ENCODE measurements at places on chromosomes 13 and 19.

DNA sequence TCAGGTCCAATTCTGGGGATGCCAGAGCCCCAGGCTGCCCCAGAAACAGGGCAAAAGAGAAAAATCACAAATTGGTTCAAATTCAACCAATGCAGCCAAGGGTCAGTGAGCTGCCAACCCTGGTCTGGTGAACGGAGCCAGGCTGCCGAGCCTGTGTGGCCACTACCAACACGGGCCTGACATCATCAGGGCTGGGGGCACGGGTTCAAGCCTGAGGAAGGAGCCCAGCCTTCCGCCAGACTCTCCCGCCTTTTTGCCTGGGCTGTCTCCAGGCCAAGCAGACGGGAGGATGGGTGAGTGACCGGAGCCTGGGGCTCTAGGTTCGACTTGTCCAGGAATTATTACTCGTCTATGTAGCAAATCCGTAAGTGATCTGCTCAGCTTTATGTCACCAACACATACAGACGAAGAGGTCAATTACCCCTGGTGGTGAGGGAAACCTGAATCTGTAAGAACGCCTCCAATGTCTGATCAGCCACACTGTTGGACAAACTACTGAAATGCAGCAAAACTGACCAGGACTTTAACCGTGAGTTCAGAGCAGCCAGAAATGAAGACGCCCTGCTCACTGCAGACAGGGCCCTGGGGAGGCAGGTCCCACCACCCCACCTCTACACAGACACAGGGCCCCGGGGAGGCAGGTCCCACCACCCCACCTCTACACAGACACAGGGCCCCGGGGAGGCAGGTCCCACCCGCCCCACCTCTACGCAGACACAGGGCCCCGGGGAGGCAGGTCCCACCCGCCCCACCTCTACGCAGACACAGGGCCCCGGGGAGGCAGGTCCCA, 31.8 kb downstream of the RAB20 start:
- no peak for DNase-seq

DNA sequence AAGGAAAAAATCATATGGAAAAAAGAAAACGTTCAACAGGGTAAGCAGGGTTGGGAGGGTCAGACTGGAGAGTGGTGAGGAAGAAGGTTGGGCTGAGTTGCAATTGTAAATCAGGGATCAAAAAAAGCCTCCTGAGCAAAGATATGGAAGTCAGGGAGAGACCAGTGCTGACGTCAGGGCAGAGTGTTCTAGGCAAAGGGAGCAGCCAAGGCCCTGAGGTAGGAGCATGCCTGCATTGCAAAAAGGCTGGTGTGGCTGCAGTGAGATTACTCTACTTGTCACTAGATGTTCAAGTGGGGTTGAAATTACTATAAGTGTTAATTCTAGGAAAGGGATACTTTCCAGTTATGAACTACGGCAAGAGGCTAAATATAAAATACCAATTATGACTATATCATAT, 562.0 kb downstream of the MYO16 start:
- no peak for DNase-seq

GRCh38 chr13:101830035-101830434, 377.6 kb downstream of the ITGBL1 start:
- no peak for DNase-seq

- no peak for DNase-seq
Observed at GRCh38 chr19:45674946-45675345, 6.9 kb downstream of the GIPR start.

GRCh38 chr19:48928164-48929025, 5.1 kb upstream of the DHDH start:
- no peak for DNase-seq

DNA sequence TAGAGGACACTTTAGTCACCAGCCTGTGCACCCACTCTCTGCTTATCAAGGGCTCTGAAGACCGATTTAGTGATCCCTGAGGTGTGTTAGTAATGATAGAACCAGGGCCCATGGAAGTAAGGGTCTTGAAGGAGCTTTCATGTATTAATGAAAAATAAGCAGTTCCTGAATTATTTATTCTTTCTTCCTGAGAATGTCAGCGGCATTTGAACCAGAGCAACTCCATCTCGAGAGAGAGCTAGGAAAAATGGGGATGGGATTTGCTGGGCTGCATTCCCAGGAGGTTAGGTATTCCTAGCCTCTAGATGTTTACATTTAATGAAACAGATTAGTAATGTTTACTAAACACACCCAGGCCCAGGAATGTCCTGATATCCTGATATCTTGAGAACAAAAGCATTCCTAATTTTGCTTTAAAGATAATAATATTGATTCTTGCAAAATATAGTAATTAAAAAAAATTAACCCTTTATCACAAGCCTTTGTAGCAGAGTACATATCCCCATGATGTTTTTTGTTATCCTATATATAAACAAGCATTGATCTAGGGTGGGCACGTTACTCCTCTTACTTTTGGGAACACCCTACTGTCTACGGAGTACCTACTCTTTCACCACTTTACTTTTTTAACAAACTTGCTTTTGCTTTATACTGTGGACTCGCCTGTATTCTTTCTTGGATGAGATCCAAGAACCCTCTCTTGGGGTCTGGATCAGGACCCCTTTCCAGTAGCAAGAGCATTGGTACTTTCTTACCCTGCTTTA, 63.1 kb downstream of the COG3 start:
- no peak for DNase-seq

DNA sequence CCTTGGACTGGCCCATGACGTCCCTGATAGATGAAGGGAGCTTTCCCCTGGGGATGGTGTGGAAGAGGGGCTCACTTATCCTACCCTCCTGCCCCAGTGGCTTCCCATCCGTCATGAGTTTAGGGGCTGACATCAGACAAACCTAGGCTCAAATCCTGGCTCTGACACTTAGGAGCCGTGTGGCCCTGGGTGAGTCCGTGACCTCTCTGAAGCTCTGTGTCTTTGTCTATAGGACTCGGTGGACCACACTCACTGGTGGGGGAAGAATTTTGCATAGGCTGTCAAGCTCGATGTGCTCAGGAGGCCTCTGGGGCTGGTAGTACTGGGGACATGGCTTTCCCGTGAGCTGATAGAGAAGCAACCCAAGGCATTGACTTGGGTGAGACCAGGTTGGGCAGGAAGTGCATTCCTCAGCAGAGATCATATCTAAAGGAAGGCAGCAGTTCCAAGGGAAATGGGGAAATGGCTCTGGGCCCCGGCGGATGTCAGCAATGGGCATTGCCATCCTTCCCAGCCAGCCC, 17.4 kb upstream of the AP1M2 start:
- peak; percentile 9 for DNase-seq

DNA sequence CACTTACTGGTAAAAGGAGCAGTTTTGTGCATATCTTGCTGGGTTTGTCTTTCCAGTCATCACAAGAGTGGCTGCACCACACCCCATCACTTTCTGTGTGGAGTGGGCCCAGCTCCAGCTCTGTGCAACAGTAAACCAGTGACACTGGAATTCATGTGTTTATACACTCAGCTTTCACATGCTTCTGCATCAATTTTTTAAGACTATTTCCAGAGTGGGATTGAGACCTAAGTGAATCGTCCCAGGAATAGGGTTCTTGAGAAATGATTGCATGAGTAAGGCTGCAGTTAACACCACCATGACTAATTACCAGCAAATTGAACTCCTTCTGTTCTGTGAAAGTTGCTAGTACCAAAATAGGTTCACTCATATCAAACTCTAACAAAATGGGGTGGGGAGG, 5.3 kb upstream of the CFAP97D2 start:
- no peak for DNase-seq

DNA sequence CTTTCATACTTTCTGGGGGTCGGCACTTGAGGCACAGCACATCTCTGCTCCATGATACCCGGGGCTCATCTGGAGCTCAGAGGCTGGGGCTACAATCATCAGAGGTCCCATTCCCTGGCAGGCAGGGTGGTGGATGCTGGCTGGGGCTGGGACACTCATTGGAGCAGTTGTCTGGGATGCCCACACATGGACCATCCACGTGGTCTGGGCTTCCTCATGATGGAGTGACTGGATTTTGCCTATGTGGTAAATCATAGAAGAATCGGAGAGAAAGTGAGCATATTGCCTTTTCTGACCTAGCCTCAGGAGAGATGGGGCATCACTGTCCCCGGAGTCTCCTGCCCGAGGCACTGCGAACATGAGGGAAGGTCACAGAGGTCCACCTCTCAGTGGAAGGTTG, 91.4 kb upstream of the IRS2 start:
- no peak for DNase-seq

DNA sequence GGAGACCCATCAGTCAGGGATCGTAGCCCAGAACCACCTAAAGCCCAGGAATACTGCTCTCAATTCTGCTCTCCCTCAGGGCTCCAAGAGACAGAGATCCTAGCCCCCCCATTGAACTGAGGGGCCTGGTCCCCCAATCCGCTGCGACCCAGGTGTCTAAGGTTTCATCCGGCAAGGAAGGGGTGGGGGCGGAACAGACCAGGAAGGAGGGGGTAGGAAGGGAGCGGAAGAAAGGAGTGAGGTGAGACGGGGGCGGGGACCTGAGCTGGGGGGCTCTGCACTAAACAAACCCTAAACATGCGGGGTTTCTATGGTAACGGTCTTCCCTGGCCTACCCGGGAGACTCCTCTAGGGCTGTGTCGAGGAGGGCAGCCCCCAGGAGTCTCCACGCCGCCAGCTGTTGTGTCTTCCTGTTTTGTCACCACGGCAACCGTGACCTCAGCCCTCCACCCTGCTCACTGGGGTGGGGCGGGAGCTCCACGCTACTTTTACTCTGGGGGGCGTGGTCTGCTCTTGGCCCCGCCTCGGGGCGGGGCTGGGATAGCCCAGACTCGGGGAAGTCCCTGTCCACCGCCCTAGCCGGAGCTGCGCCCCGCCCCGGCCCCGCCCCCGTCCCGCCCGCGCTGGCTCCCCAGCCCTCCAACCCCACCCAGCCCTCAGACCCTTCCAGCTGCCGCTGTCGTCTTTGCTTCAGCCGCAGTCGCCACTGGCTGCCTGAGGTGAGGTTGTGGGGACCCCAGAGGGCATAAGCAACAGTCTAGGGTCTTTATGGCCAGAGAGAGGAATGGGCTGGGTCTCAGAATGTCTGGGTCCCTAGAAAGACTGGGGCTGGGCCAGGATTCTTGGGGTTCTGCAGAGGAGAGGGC, at the start of gene MYADM:
Gene MYADM (plus strand): TSS at position 659 of the 866 bp plus-strand sequence. CDS start 5,647 bp downstream, outside the sequence.
- DNase-seq: peak; percentile 99

DNA sequence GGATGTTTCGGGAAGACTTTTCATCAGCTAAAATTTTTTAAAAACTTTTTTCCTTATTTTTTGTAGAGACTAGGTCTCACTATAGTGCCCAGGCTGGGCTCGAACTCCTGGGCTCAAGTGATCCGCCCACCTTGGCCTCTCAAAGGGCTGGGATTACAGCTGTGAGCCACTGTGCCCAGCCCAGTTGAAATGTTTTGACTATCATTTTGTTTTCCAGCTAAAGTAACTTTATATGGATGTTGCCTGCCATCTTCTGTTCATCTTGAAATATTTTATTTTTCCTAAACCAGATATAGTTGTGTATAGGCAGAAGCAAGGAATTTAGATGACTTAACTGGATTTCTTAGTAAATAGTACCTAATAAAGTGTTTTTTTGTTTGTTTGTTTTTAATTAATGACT, 7.0 kb downstream of the CAB39L start:
- no peak for DNase-seq

DNA sequence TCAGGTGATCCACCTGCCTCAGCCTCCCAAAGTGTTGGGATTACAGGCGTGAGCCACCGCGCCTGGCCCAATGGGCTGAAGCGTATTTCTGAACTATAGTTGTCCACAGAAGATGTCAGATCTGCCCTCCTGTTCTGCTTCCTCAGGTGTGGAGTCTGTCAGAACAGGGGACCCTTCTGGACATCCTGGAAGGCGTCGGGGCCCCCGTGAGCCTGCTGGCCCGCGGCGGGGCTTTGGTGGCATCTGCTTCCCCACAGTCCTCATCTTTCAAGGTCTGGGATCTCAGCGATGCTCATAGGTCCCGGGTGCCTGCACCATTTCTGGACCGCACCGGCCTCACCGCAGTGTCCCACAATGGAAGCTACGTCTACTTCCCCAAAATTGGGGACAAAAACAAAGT, 29.5 kb upstream of the SIN3B start:
- DNase-seq: no peak

GRCh38 chr13:59946944-59947343, 216.8 kb downstream of the DIAPH3 start:
- DNase-seq: no peak

DNA sequence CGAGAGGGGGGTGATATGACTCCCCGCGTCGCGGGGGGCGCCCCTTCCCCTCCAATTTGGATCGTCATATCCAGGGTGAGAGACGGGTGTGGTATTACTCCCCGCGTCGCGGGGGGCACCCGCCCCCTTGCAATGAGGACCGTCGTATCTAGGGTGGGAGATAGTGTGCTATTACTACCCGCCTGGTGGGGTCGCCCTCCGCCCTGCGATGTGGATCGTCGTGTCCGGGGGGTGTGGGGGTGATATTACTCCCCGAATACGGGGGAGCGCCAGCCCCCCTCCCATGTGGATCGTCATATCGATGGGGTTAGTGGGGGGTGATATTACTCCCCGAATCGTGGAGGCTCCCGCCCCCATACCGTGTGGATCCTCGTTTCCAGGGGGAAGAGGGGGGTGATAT, 29.2 kb upstream of the RGCC start:
- DNase-seq: peak; percentile 58

- no peak for DNase-seq
Observed at GRCh38 chr19:45507872-45508416, 665 bp downstream of the VASP start.

GRCh38 chr19:7522072-7522922, at the start of gene MCOLN1:
Gene MCOLN1 (plus strand): TSS chr19:7522624. CDS start chr19:7522751, 127 bp downstream.
- peak; percentile 100 for DNase-seq

DNA sequence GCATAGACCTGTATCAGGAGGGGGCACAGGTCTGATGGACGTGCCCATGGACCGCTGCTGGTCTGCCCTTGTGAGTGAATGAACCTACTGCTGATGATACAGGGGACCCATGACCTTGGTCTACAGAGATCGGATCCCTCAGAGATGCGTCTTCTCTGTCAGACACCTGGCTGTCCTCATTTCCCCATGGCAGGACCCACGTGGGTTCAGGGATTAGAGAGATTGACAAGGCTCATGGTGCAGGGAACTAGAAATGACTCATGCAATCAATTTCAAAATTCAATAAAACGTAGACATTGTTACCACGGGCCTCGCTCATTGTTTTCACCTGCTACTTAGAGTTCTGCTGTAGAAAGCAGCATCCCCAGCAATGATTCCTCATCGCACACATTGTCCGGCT, 962 bp upstream of the TPRX1 start:
- no peak for DNase-seq

GRCh38 chr13:24629320-24629719, 50.9 kb upstream of the ATP12A start:
- no peak for DNase-seq

GRCh38 chr19:17888260-17888659, 16.5 kb downstream of the SLC5A5 start:
- DNase-seq: no peak

- no peak for DNase-seq
Observed at GRCh38 chr13:43206838-43207237, 183.5 kb downstream of the DNAJC15 start.

DNA sequence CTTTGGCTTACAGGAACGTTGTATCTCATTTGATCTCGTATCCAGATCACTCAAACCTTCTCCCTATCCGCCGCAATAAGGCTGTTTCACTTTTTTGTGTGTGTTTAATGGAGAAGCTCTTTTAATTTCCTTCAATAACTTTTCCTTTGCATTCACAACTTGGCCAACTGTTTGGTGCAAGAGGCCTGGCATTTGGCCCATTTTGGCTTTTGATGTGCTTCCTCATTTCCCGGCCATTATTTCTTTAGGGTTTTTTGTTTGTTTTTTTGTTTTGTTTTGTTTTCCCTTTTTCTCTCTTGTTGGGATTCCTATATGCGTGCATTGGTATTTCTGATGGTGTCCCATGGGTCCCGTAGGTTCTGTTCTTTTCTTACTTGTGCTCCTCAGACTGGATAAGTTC, 6.1 kb upstream of the UPF3A start:
- DNase-seq: no peak
